ENCODE measurements at places on chromosomes 7 and 10.

DNA sequence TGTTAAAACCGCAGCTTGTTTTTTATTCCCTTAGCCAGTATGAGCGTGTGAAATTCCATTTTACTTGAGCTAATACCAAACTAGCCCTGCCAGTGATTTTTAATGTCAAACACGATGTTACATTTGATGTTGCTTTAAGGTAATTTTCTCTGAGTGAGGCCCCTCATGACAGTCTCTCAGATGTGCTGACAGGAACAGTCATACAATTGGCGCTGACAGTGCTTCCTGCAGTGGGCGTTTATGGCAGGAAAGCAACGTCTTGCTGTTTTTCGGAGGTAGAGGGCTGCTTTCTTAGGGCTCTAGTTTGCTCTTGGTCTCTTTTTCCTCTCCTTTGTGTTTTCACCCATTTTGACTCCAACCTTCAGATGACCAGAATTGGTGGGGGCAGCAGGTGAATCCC, 19.3 kb downstream of the PON1 start:
- no peak for DNase-seq

DNA sequence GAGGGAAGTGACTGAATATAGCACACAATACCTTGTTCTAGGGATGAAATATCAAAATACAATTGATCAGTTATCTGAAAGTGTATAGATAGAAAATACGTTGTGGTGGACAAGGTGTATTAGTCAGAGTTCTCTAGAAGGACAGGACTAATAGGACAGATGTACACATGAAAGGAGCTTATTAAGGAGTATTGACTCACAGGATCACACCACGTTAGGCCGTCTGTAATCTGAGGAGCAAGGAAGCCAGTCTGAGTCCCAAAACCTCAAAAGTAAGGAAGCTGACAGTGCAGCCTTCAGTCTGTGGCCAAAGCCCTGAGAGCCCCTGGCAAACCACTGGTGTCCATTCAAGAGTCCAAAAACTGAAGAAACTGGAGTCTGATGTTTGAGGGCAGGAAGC, 406.1 kb downstream of the MDFIC start:
- no peak for DNase-seq

- DNase-seq: peak; percentile 20
Observed at GRCh38 chr7:22238354-22239311, 118.3 kb downstream of the RAPGEF5 start.

DNA sequence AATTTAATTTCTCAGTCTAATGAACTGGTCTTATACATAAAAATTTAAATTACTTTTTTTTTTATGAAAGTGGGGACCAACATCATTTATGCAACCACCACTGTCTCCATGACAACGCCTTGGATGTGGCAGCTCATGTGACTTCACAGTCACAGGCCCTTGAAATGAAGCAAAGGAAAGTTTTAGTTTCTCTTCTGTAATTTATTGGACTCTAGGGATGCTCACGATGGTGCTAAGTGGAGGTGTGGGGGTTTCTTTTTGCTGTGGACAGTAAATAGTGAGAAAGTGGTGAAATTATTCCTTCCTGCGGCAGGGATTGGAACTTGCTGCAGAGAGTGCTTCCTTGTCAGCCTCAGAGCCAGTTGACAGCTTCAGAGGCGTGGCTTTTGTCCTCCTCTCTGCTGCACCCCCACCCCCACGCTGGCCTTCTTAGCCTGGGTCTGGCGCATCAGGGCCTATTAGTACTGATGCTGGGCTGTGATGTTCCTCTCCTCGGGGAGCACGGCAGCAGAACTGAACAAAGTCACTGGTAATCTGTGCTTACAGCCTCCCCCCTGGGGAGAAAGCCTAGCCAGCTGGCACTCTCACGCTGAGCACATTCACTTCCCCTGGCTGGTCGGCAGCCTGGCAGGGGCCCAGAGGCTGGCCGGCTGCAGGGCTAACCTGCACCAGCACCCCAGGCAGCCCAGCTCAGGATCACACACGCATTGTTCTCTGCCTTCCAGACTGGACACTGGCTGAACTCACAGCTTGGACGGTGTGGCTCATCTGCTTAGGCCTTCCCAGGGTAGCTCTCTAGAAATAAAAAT, 517.5 kb upstream of the GALNT17 start:
- DNase-seq: peak; percentile 58

- no peak for DNase-seq
Observed at GRCh38 chr7:88339195-88339922, 32.7 kb upstream of the STEAP4 start.

DNA sequence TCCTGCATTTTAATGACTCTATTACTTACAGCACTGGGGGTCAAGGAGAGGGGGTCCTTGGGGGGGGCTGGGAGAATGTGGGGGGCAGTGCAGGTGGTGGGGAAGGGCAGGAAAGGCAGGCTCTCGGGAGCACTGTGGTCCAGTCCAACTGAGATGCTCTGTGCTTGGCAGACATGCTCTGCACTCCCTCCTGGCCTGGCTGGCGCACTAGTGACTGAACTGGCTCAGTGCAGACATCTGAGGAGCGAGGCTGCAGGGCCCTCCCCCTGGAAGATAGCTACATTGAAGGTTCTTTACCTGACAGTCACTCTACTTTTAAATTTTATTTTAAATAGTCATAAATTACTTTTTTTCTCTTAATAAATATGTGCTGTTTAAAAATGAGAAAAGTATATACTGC, 105.7 kb downstream of the NEURL1 start:
- no peak for DNase-seq

GRCh38 chr7:143434660-143435059, 8.6 kb upstream of the TAS2R60 start:
- DNase-seq: no peak

- no peak for DNase-seq
Observed at GRCh38 chr10:10591715-10592341, 425.8 kb upstream of the CELF2 start.

DNA sequence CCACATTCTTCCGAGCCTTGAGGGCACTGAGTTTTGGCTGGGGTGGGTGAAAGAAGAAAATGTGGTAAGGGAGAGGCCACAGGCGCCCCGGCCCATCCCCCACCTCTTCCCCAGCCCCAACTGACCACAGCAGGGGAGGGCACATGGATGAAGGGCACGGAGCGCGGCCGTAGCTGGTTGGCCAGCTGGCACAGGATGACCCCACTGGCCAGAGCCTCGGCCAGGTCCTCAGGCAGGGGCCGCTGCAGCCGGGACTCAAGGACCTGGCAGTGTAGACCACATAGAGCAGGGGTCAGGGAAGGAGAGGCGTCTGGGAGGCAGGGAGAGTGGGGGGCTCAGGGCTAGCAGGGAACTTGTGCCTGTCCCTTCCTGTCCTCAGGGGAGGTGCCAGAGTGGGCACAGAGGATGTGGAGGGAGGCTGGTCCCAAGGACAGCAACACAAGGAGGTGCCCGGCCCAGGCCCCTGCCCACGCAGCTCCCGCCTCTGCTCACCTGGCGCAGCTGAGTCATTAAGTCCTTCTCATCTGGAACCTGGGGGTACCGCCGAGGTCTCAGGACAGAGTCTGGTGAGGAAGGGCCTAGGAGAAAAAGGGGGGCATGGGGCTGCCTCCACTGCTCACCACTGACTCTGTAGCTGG, 2.2 kb upstream of the SAP25 start:
- no peak for DNase-seq

GRCh38 chr10:103627111-103627892, 133.8 kb downstream of the NEURL1 start:
- no peak for DNase-seq

DNA sequence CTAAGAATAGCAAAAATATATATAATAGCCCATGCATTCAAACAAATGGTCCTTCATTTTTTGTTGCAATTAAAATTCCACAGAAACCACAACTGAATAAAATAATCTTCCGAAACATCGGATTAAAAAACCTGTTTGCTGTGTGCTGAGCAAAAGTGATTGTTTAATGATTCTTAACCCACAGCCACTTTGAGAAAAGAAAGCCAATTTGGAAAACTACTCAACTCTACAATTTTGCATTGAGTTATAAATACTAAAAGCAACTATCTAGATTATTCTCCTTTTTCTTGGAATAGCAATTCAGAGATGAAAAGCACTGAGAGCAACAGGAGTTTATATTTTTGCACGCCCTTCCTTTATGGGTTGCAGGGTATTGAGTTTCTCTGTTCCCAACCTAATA, 8.0 kb downstream of the ADRB1 start:
- no peak for DNase-seq

GRCh38 chr10:109934958-109935793, 11.9 kb upstream of the XPNPEP1 start:
- peak; percentile 31 for DNase-seq

- no peak for DNase-seq
Observed at GRCh38 chr7:30785786-30786185, 14.6 kb downstream of the MINDY4 start.

GRCh38 chr7:137935884-137936508, 65.9 kb downstream of the CREB3L2 start:
- no peak for DNase-seq

- DNase-seq: peak; percentile 7
Observed at GRCh38 chr10:116926426-116926825, 77.1 kb downstream of the ENO4 start.

DNA sequence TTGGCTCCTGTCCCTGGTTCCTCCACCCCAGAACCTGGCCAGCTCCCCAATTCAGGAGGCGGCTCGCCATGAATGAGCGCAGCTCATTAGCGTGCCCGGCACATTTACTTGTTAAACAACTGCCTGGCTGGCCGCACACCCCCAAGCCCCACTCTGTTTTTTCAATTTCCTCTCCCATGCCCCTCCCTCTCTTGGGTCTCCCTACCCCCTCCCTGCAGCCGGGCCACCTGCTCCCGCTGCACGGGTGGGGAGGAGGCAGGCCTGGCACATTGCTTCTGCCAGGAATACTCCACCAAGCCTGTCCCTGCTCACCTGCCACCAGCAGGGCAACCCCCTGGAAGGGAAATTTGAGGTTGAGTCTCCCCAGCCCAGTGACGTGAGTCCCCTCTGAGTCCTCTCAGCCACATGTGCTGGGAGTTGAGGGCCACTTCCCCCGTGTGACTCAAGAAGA, 2.5 kb upstream of the SLIT1 start:
- DNase-seq: no peak

GRCh38 chr10:99920486-99920885, 89.3 kb downstream of the DNMBP start:
- no peak for DNase-seq

DNA sequence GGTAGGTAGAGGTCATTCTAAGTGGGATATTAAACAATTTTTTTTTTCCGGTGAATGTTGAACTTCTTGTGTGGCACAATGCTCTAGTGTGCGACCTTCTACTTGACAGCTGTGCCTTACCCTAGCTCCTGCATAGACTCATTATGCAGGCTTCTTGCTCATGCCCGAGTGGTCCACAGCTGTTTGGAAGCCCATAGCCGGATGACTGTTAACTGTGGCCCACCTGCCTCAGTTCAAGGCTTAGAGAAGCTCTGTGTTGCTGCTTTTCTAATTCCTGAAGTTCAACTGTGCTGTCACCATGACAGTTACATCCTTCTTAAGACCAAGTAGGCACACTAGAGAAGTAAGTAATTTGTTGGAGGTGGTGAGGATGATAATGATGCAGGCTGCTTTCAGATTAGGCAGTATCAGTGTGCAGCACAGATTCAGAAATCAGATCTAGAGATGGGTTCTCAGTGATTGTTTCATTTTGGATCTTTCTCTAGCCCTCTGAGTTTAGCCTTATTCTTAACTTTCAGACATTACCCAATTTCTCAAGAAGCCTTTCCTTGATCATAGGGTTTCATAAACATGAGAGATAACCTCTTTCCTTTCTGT, 278.4 kb downstream of the PHF14 start:
- DNase-seq: no peak

DNA sequence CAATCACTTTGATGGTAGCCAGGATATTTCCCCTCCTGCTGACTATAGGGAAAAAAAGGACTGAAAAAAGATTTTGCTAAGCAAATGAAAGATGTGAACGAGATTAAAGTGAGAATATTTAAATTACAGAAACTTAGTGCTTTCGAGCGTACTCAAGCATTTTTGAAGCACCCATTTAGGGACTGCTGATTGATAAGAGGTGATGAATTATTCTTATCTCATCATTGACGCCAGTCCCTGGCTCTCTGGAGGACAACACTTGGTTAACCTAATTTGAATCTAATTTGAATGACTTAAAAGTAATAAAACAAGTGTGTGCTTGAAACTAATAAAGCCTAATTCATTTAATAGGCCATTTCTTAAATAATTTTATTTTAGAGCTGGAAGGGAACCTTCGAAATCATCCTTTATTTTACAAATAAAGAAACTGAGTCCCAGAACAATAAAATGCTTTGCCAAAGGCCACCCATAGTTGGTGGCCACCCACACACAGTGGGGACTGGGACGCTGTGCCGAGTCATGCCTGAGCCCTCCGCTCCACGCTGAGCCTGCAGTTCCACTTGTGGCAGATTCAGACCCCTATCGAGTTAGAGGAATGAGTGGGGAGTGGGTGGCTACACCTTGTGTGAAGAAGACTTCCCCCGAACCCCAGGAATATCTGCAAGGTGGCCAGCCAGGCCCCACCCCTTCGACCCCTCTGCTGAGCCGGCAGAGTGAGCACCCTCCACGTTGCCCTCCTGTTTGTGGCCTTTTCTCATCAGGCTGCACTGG, 61.1 kb upstream of the SAMD8 start:
- DNase-seq: no peak

GRCh38 chr10:82721831-82722230, 846.8 kb downstream of the NRG3 start:
- no peak for DNase-seq

- no peak for DNase-seq
Observed at GRCh38 chr10:69731698-69732097, 70.0 kb upstream of the COL13A1 start.

DNA sequence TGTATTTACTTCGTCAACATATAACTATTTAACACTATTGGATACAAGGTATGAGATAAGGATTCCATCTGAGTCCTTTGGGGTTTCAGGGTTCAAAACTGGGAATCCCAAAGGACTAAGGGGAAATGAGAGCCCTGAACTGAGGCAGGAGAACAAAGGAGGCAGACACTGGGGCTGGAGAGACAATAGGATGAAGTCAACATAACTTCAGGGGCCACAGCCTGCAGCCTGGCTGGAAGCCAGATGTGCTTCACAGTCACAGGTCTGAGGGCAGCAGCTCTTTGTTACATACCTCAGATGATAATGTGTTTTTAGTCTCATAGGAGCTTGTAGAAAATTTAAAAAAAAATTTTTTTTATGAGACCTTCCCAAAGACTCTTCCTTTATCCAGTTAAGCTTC, 73.3 kb downstream of the NRF1 start:
- DNase-seq: peak; percentile 32

DNA sequence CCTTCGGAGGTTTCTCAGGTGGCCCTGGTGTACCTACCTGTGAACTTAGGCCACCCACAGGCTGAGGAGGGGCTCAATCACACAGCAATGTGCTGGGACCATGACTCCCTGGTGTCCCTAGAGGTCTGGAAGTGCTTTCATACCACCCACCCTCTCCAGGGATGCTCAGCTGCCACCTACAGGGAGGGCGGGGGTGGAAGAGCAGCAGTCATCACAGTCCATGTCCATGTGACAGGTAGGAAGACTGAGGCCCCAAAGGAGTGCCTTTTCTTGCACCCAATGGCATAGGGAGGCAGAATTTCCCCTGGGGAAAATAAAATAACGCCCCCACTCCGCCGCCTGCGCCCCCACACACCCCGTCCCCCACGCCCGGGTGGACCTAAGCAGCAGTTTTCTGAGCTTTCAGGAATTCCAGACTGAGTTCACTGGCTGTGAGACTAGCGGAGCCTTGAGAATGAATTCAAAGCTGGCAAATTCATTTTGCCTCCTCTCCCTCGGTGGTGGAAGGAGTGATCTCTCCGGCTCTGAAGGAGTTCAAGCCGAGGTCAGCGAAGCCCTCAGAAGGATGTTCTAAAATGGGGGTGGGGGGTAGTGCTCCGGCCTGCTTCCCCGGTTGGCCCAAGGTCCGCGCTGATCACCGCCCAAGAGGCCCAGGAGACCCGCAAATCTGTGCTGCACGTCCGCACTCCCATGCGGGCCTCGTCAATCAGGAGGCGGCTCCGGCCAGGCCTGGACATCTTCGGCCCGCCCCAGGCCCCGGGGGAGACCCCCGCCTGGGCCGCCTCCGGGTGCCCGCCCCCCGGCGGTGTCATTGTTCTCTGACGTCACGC, 2.1 kb upstream of the ZMIZ1 start:
- no peak for DNase-seq
